ENCODE measurements at places on chromosomes 5 and 9.

DNA sequence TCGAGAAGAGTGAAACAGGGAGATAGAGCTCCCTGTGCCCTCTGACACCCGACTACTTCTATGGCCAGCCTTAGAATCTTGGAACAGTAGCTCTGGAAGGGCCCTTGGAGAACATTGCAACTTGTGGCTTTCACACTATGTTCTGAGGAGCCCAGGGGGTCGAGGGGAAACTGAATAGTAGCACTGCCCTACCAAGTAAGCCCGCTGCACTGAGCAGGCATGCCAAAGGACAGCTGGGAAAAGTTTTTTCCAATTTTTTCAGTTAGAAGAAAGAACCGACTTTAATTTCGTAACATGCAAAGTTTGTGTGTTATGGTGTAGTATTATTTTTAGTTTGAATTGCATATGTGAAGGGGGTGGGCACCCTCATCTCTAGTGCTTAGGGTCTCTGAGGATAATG lies 10.9 kb downstream of the SMIM3 start:
- no peak for DNase-seq

DNA sequence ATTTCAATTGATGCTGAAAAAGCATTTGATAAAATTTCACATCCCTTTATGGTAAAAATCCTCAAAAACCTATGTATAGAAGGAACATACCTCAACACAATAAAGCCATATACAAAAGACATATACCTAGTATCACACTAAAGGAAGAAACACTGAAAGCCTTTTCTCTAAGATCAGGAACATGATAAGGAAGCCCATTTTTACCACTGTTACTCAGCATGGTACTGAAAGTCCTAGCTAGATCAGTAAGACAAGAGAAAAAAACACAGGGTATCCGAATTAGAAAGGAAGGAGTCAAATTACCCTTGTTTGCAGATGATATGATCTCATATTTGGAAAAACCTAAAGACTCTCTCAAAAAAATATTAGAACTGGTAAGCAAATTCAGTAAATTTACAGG lies 350.2 kb upstream of the PDE4D start:
- DNase-seq: no peak

DNA sequence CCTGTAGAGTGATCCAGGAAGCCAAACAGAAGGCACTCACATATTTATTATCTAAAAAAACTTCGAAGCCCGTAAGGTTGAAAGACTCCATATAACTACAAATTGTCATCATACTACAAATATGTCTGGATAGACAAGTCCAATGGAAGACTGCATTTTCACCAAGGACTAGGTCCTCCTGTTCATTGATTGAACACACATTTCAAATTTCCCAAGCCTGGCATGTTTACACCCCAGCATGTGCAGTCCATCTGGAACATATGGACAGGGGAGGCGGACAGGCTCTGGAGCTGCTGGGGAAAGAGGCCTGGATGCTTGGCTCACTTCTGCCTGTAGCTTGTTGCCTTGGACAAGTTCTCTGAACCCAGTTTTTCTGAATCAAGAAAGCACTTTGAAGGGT lies 378.7 kb downstream of the ENC1 start:
- no peak for DNase-seq

DNA sequence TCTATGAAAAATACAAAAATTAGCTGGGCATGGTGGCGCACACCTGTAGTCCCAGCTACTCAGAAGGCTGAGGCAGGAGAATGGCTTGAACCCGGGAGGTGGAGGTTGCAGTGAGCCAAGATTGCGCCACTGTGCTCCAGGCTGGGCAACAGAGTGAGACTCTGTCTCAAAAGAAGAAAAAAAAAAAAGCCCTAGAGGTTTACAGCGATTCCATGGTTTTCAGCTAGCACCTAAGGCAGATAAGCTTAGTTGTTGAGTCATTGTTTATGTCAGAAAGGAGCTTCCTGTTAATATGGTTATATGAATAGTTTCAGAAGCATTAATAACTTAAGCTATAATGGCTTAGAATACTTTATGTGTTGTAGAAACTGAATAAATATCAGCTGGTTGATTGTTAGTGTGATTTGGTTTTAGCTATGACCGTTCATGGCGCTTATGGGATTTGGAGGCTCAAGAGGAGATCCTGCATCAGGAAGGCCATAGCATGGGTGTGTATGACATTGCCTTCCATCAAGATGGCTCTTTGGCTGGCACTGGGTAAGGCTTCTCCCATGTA lies 13.0 kb downstream of the RNF183 start:
- DNase-seq: no peak

DNA sequence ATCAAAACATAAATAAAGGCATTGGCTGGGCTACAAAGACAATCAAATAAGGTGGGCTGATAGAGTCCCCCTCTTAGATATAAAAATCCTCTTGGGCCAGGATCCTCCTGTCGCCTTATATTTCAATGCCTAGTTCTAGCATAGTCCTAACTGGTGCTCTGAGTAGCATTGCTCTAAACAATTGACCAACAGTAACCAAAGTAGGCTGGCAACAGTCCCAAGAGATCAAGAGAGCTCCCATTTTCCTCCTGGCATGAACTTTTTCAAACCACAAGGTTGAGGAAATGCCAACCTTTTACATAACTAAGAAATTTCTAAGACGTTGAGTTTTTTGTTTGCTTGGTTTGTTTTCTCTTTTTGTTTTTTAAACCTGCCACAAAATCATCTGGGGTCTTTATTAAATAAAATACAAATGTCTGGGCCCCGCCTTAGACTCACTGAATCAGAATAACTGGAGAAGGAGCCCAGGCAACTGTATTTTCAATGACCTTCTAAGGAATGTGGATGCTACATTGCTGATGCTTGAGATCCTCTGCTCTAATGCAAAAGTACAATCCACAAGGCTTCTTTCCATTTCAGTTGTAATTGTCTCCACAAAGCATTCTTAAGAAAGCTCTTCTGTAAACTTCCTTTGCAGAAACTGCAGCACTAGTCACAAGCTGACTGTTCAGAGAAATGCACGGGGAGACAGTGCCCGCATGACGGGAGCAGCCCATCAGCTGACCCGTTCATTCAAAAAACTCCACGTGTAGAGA lies 2.9 kb downstream of the SLC45A2 start:
- peak; percentile 8 for DNase-seq

- DNase-seq: peak; percentile 71
These were observed 4.1 kb downstream of the NFIL3 start for GRCh38 chr9:91419222-91420191.

DNA sequence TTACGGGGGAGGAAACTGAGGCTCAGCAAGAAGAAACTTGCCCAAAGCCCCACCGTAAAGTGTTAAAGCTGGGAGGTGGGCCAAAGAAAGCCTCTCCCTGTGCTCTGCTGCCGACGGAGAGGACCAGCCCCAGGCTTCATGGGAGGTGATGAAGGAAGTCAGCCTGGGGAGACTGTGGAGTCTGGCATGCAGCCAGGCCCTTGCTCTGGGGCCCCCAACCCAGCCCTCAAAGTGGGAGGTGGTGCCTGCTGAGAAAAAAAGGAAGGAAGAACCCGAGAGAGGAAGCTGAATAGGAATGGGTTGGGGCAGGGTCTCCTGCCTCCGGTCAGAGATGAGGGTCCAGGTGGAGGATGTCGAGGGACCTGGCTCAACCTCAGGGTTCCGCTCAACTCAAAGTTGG lies 3.8 kb downstream of the RNF44 start:
- no peak for DNase-seq

- no peak for DNase-seq
These were observed 4.4 kb downstream of the HNRNPH1 start for GRCh38 chr5:179618923-179619554.

DNA sequence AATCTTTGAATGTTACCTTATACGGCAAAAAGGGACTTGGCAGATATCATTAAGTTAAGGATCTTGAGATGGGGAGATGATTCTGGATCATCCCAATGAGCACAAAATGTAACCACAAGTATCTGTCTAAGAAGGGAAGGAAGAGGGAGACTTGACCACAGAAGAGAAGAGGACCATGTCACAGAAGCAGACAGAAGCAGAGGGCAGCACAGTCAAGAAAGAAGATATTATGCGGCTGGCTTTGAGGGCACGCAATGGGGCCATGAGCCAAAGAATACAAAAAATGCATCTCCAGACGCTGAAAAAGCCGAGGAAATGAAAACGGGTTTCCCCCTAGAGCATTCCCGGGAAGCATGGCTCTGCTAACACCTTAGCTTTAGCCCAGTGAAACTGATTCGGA lies 225.3 kb downstream of the NR2F1-AS1 start:
- no peak for DNase-seq

DNA sequence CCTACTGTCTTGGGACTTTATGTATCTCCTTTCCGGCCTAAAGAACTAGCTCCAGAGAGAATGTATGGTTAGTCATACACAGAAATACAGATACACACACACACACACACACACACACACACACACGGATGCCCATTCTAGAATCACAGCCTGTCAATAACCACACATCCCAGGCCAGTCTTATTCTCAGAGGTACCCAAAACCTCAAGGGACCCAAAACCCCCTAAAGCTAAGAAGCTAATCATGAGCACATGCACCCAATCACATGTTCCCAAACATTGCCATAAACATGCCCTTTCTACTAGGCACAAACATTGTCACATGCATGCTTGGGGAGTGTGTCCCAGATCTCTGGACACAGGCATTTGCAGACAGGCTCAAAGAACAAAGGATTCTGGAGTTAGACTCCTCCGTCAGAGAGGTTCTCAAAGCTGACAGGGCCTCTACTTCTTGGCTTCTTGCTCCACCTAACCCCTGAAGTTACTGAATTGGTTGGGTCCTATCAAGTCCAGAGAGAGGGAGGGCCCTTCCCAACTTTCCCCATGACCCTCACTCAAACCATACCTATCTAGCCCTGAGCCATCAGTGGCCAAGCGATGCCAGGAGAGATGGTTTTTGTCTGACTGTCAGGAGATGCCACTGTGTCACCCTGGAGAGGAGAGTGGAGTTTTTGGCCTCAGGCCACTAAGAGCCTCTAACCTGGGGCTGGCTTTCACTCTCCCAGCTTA lies 78.7 kb downstream of the NRG2 start:
- DNase-seq: no peak

DNA sequence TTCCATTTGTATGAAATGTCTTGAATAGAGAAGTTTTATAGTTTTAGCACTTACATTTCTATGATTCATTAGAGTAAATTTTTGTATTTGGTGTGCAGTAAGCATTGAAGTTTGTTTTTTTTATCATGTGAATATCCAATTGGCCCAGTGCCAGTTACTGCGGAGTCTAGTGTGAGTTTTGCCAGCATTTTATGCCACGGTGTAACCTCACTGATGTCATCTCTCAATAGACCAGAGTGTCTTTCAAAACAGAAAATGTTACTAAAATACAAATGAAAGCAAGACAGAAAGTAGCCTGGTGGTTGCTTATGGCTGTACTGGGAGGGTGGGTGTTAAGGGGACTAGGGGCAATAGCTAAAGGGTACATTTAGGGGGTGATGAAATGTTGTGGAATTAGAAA lies 62.8 kb downstream of the IPPK start:
- DNase-seq: no peak

GRCh38 chr5:176664479-176664878 lies 17.2 kb downstream of the TSPAN17 start:
- DNase-seq: no peak
